ENCODE measurements at places on chromosomes 13 and 19.

GRCh38 chr19:4988770-4989251 is 19.9 kb downstream of the KDM4B start:
- DNase-seq, result no peak

GRCh38 chr19:38389101-38389925 is 816 bp downstream of the SPRED3 start:
- peak; percentile 38 for DNase-seq

DNA sequence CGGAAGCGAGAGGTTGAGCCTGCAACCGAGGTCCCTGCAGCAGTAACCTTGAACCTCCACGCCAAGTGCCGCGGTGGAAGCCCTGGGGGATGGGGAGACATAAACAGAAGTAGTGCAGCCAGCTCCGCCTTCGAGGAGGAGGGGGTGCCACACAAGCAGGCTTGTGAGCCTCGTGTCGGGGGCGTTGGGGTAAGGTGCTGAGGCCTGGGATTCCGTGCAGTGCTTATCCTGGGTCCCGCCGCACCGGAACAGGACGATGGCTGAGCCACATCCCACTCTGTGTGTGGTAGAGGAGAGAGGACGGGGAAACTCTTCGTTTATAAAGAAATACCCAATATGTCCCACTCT is 51.0 kb downstream of the SOX1 start:
- DNase-seq, result no peak

- no peak for DNase-seq
Measured at GRCh38 chr13:99421758-99422585, 79.3 kb upstream of the TM9SF2 start.

- DNase-seq, result no peak
Measured at GRCh38 chr13:113849981-113850721, 13.7 kb downstream of the GAS6 start.

DNA sequence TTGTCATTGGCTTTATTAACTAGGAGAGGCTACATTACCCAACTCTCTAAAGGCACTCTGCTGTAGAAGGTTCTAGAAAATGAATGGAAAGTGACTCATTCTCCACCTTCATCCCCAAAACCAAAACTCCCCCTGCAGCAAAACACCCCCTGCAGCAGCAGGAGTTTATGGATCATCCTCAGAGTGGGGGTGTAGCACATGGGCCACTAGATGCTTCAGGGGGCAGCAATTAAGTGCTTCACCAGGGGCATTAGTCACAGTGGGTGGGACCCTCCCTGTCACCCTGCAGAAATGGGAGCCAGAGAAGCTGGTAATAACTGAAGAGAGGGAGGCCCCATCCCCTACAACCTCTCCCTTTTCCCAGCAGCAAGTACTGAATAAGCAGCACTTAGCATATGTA is 64.5 kb upstream of the MED4 start:
- DNase-seq, result no peak
